ENCODE measurements at places on chromosomes 4 and X.

- DNase-seq: no peak
Measured at GRCh38 chrX:16953606-16954211, 7.3 kb downstream of the REPS2 start.

DNA sequence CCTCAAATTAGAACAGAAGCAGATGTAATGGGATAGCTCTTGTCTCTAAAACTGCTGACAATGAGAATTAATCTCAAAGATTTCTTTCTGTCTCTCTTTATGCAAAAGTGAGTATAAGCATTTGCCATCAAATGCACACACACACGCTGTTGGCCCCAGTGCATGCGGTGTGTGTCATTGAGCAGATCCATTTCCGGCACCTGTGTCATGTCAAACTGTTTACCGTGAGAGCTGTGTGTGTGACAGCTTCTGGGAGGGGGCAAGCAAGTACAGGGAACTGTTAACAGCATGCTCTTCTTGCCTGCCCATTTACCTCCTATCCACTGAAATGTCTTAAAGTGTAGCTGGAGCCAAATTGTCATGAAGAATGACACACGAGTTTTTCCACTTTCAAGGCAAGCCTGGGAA, 297.9 kb upstream of the FAT4 start:
- DNase-seq: no peak

DNA sequence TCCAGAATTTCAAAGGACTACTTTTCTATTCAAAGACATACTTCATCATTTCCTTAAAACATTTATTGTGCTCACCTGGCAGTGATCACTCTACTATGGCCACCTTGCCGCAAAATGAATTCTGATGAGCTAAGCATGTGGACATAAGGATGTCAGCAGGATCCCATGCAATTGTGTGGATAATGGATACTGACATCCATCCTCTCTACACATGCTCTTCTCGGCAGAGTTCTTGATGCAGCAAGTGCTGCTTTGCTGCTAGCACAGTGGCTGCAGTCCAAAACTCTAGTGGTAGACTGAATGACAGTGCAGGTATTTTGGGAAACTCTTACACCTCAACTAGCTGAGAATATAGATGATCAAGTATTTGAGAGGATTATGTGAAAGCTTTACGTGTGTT, 168.0 kb downstream of the BANK1 start:
- peak; percentile 50 for DNase-seq

DNA sequence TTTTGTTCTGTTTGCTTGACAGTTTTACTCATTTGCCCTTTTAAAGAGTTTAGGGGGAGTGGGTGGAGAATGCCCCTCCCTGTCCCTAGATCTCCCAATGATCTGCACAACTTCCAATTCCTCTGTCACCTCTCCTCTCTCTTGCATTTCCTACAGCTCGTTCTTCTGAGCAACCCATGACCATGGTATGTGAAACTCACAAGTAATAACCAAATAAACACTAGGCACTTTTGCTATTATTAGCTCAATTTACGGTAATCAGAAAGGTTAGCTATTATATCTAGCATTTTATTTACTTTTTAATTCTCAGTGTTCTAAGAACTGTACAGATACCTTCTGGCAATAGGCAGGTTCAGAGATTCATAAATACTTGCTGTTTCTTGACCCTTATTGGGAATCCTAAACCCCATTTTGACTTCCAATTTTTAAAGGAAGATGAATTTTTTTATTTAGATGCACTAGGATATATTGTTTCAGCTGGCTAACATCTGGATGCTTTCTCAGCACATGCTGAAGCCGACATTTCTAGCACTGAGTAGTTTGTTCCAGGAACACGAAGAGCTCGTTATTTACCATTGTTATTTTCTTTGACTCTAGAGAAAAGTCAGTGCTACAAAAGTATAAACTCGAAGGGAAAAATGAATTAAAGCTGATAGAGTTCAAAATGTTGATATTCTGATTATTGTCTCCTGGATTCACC, 194.7 kb upstream of the TLL1 start:
- DNase-seq: no peak

- DNase-seq: no peak
Measured at GRCh38 chr4:56619160-56619559, 61.9 kb downstream of the HOPX start.

DNA sequence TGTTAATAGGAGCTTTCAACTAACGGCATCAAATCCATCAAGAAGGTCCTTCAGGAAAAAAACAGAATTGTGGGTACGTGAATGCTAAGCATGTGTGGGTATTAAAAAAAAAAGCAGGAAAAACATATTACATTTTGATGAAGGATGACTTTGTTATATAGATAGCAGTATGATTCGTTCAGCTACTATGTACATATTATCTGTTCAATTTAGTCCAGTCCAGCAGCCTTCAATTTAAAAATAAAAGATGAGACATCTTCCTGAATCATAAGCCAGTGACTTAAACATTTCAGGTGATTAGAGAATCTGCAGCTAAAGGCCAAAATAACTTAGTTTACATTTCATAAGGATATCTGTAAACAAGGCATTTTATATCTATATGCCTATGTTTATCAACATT, 63.4 kb downstream of the LCORL start:
- DNase-seq: no peak

DNA sequence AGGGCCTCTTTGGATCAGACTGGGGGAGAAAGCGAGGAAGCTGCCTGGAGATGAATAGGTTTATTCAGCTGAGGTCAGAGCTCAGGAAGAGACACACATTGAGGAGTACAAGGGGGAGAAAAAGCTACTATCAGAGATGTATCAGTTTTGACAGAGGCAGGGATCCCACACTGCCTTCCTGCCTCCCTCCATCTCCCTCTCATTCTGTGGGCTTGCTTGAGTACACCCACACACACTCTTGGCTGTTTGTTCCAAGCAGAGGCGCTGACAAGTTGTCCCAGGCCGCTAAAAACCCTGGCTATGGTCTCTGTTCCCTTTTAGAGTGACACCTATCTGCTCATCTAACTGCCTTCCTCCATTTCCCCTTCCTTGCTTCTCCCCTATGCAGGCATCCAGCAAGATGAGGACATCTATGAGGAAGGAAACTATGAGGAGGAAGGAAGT, 5.2 kb downstream of the TSPYL2 start:
- DNase-seq: no peak

DNA sequence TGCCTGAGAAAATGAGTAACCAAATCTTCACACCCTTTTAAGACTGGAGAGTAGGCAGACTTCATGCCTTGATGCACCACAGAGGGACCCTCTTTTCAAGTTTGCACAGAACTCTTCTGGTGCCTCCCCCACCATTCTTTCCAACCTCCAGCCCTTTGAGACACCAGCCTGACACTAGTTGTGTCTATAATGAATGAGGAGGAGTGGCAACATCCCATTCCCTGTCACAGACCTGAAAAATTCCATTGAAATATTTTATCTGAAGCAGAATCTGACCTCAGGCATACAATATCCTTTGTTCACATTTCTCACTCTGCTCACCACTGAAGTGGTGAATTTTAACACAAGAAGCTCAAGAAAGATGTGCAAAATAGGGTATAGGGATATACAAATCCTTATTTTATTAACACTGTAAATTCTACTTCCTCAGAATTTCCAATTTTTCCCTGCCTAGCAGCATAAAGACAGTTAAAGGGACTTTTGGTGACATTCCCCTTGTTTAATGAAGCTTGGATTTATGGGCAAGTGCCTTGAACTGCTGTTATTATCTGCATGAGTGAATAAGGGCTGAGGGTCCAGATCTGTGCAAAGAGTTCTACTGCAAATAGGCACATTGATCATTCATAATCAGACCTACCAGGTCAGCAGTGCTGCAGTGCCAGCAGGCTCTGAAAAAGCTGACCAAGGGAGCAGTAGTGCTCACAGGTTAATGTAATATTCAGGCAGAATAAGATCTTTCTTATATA, 149.9 kb upstream of the PAQR3 start:
- no peak for DNase-seq

DNA sequence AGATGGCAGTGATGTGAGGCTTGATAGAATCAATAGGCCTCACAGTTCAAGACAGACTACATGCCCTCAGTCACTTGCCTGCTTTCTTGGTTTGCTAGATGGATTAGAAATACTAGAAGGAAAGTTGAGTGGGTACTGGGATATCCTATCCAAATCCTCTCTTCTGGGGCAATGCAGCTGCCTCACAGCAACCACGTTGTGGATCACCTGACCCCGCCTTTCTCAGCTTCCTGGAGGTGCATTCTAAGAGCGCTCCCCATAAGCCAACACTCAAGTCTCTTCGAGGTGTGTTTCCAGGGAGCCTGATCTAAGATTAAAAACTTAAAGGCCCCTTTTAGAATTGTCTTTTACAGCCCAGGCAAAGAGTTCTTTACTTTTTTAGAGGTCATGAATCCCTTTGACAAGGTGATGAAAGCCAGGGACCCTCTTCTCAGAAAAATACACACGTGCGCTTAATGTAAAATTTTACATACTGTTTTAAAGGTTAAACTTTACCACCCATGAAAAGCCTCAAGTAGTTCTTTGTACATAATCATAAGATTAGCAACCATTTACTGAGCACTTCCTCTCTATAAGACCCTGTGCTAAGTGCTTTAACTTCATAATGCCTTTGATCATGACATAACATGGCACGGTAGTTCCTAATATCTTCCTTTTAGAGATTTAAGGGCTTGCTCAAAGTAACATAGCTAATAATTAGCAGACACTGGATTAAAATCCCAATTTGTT, 840 bp upstream of the RPL34 start:
- no peak for DNase-seq
